Gastroesophageal sphincter (tissue), 4 donors: ENCODE measurements at places on chromosomes 3 and 15. TPM values are rescaled to one million over a fixed set of nuclear protein-coding genes. Genes with fewer than 3 reads are reported as not detected.

Gene MOBP
- 0.47 TPM for total RNA-seq

Gene SLC9C1
- total RNA-seq, result not detected

Gene CFAP92
- total RNA-seq, result 0.96 TPM

GRCh38 chr15:64412216-64412615, 24.6 kb downstream of the TRIP4 start:
- ATAC-seq, result no peak

DNA sequence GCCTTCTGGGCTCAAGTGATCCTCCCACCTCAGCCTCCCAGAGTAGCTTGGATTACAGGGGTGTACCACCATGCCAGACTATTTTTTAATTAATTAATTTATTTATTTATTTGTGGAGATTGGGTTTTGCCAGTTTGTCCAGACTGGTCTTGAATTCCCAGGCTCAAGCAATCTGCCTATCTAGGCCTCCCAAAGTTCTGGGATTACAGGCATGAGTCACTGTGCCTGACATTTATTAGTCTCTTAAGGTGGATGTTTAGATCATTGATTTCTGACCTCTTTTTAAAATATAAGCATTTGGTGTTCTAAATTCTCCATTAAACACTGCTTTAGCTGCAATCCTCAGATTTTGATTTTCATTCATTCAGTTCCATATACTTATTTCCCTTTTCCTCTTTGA, 15.6 kb downstream of the FBXW12 start:
- ATAC-seq, result no peak
